Foreskin keratinocyte (primary cell): ENCODE measurements at places on chromosomes 3 and 15.

GRCh38 chr15:36332896-36333295, 246.5 kb upstream of the CDIN1 start:
- DNase-seq = no peak

GRCh38 chr3:88574146-88574545, 424.4 kb downstream of the C3orf38 start:
- DNase-seq = no peak

GRCh38 chr15:86010891-86011290, 68.8 kb upstream of the AGBL1 start:
- no peak for DNase-seq

- no peak for DNase-seq
These were observed 2.4 kb downstream of the MKRN3 start for GRCh38 chr15:23567921-23568320.

DNA sequence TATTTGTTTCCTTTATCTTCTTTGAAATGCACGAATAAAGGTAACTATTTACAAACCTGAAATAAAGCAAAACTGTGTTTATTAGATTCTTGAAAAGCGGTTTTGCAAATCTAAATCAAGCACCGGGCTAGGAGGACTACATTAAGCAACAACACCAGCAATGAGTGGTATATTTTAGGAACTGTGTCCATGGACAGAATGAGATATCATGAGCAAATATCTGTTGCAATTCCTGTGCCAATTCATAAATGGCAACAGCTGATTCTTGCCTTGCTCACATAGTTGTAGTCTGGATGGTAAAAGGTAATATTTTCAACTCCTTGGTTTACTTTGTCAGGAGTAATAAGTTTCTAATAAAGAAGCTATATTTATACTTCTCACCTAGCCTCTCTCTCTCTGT, 403.3 kb downstream of the LPP start:
- no peak for DNase-seq
